T-helper 2 cell (primary cell): ENCODE measurements at places on chromosomes 13 and 19.

- no peak for DNase-seq
These were observed 20.2 kb downstream of the PAF1 start for GRCh38 chr19:39370735-39371134.

GRCh38 chr13:112465251-112466131 lies 89.3 kb downstream of the SPACA7 start:
- no peak for DNase-seq

GRCh38 chr13:22447132-22447886 lies 733.5 kb upstream of the SGCG start:
- no peak for DNase-seq

- no peak for DNase-seq
These were observed 823.0 kb downstream of the PCDH9 start for GRCh38 chr13:66407128-66407527.

DNA sequence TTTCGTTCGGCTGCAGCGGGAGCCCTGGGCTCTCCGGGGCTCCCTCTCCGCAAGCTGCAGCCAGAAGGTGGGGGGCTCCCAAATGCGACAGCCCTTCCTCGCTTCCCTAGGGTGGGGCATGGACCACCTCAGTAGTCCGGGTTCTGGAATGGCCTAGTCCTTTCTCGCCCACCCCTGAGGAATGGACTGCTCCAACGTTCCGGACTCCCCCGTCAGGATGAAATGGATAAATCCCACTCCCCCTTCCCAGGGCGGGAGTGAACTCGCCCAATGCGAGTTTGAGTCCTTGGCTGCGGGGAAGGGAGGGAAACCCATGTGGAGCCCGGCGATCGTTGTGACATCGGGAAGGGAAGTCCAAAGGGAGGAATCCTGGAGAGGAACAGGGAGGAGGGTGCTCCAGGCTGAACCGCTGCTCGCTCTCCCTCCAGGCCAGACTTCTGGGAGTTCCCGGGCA lies 5.5 kb downstream of the HRC start:
- DNase-seq = no peak

GRCh38 chr13:95159458-95159857 lies 141.8 kb downstream of the ABCC4 start:
- DNase-seq = no peak

- no peak for DNase-seq
These were observed 33.4 kb downstream of the TFDP1 start for GRCh38 chr13:113617961-113618360.

DNA sequence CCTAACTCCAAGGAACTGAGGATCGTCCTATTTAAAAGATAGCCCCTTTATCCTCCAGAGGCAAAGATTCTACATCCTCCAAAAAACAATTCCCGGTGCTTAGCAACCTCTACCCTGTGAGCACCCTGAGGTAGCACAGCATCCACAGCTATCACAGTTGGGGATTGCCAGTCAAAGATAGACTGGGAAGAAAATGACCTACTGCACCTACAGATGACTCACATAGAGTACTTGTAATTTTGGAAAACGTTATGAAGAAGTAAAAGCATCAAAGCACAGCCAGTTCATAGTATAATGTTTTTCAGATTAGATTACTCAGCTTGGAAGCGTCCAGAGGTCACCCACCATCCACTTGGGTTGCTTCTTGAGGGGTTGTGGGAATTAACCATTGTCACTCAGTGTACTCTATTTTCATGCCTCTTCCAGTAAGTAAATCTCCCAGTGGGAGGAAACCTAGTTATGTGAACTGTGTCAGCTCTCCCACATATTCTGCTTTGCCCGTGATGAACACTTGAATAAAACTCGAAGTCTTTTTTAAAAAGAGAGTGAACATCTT lies 8.9 kb upstream of the FAM124A start:
- no peak for DNase-seq

- DNase-seq = no peak
These were observed 72.4 kb upstream of the TSC22D1 start for GRCh38 chr13:44648392-44649103.
